ENCODE measurements at places on chromosomes 1 and 21. TPM values are rescaled to one million over a fixed set of nuclear protein-coding genes. Genes with fewer than 3 reads are reported as not detected.

- H3K4me1 ChIP-seq = peaks cover 35% of the 10 kb centered on the region
- DNase-seq = no peak
- no peaks in the 10 kb centered on the region for H3K27me3 ChIP-seq
- H3K27ac ChIP-seq = peak overlapping the region; percentile 87
These were observed 538 bp downstream of the GBP2 start for GRCh38 chr1:89125240-89125912.

GRCh38 chr1:36212782-36213181 is 11.5 kb upstream of the THRAP3 start:
- H3K36me3 ChIP-seq = no peaks in the 10 kb centered on the region
- no peak for DNase-seq
- H3K27ac ChIP-seq = no peak overlapping the region
- peaks cover 4% of the 10 kb centered on the region for H3K4me1 ChIP-seq
- H3K27me3 ChIP-seq = no peaks in the 10 kb centered on the region

- H3K27me3 ChIP-seq = no peaks in the 10 kb centered on the region
- no peak for DNase-seq
- H3K27ac ChIP-seq = no peak overlapping the region
- H3K4me3 ChIP-seq = peak overlapping the region; percentile 69
These were observed 89.9 kb upstream of the IPO9 start for GRCh38 chr1:201739080-201739479.

GRCh38 chr1:37946703-37947360 is at the start of gene INPP5B:
Gene INPP5B (minus strand): TSS chr1:37947053. CDS start chr1:37946308, 745 bp downstream.
- no peaks in the 10 kb centered on the region for H3K27me3 ChIP-seq
- DNase-seq = peak; percentile 93
- peak within 1 kb of the TSS; percentile 63 for H3K4me3 ChIP-seq
- peak within 1 kb of the TSS; percentile 83 for H3K27ac ChIP-seq
- H3K4me1 ChIP-seq = peaks cover 16% of the 10 kb centered on the region

GRCh38 chr1:212686591-212686990 is 13.0 kb downstream of the BATF3 start:
- no peaks in the 10 kb centered on the region for H3K36me3 ChIP-seq
- no peak overlapping the region for H3K27ac ChIP-seq
- no peak overlapping the region for H3K4me3 ChIP-seq
- H3K27me3 ChIP-seq = no peaks in the 10 kb centered on the region

- H3K27me3 ChIP-seq = no peaks in the 10 kb centered on the region
- H3K36me3 ChIP-seq = no peaks in the 10 kb centered on the region
- no peak overlapping the region for H3K4me3 ChIP-seq
- no peak overlapping the region for H3K27ac ChIP-seq
- DNase-seq = no peak
These were observed 250.5 kb downstream of the PDE4B start for GRCh38 chr1:66043186-66043585.

DNA sequence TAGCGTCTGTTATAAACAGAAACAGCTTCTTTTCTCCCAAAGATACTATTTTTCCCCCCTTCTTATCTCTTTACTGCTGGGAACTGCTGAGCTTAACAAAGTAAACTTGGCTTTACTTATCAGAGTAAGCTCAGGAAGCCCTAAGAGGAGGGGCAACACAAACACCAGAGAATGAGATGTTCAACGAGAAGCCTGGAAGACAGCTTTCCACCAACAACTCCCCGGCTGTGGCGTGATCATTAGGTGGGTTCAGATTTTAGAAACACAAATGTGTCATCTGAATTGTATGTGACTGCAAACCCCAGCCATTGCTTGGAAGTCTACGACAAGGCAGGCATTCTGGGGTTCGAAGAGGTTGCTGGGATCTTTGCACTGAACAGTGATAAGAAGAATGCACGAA is 181.2 kb upstream of the ESRRG start:
- H3K36me3 ChIP-seq = no peaks in the 10 kb centered on the region
- H3K27ac ChIP-seq = no peak overlapping the region
- no peaks in the 10 kb centered on the region for H3K27me3 ChIP-seq
- H3K4me3 ChIP-seq = no peak overlapping the region
- no peaks in the 10 kb centered on the region for H3K4me1 ChIP-seq

DNA sequence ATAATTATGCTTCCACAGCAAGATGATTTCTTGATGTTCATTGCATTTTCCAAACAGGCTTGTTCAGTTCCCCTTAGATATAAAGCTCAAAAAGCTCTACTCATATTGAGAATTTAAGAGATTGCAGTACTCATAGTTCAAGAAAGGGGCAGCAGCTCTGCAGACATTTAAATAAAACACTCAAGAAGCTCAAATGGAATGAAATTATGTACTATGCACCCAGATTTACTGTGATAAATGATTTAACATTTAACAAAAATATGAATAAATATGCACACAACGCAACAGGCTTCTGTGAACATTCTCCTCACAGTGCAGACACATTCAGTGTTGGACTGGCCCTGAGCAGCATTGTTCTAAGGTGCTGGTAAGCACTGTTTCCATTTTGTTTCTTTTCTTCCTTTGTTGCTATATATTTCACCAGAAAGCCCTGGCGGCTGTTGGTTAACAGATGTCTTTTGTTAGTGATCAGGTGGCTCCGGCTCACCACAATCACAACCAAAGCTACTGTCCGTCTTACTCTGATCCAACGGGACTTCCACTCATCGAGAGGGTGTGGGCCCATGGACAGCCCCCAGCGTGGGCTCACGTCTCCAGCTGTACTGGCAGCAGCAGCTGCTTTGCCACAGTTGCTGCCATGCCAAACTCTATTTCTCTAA is 1440.3 kb downstream of the NCAM2 start:
- no peaks in the 10 kb centered on the region for H3K4me1 ChIP-seq
- H3K36me3 ChIP-seq = no peaks in the 10 kb centered on the region
- H3K4me3 ChIP-seq = no peak overlapping the region
- no peak overlapping the region for H3K27ac ChIP-seq
- DNase-seq = no peak

DNA sequence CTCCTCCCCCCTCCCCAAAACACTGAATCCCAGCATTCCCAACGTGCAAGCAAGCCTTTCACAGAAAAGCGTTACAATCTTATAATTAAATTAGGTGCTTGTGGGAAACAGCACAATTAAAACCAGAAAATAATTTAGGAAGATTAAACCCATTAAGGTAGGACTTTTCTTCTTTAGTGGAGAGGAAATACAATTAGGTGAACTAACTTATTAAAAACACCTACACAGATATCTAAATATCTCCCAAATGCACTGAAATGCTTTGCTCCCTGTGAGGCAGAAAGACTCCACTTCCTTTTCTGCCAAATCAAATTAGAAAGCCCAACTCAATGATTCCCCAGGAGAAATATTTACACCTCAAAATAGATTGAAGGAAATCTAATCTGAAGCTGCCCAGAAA is 60.9 kb upstream of the ETS2 start:
- no peak overlapping the region for H3K27ac ChIP-seq
- no peaks in the 10 kb centered on the region for H3K36me3 ChIP-seq
- no peaks in the 10 kb centered on the region for H3K4me1 ChIP-seq
- no peak for DNase-seq

GRCh38 chr1:7640350-7640749 is 130.7 kb upstream of the VAMP3 start:
- no peaks in the 10 kb centered on the region for H3K27me3 ChIP-seq
- no peaks in the 10 kb centered on the region for H3K36me3 ChIP-seq
- H3K4me1 ChIP-seq = peaks cover 15% of the 10 kb centered on the region
- no peak overlapping the region for H3K4me3 ChIP-seq
- no peak for DNase-seq
- no peak overlapping the region for H3K27ac ChIP-seq

GRCh38 chr1:170307426-170307825 is 161.7 kb downstream of the NTMT2 start:
- H3K27ac ChIP-seq = no peak overlapping the region
- H3K4me3 ChIP-seq = no peak overlapping the region
- H3K4me1 ChIP-seq = peaks cover 8% of the 10 kb centered on the region
- no peaks in the 10 kb centered on the region for H3K27me3 ChIP-seq
- no peak for DNase-seq

DNA sequence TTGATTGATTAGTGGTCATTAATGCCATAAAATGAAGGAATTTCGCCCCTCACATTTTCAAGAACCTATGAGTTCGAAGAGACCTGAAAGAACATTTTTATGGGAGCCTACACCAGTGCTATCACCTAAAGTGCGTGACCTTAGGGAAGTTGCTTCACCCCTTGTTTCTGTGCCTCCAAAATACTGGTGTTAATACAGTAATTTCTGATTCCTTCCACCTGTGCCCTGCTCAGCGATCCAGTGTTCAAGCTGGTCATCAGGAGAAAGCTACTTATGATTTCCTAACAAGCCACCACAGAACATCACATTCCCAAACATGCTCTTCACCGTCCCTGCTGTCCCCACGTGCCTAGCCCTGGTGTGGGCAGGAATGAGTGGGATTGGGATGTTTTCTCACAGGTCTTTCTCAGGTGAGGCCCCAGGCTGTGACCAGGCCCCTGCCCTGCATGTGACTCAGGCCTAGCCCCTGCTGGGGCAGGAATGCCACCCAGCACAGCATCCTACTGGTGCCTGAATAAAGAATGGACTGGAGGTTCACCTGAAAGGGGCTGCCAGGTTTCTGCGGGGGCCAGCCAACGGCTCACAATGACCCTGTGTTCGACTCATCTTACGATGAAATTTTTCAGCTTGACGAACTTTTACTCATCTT is 60.3 kb downstream of the CD247 start:
- no peaks in the 10 kb centered on the region for H3K27me3 ChIP-seq
- no peak overlapping the region for H3K27ac ChIP-seq
- H3K4me3 ChIP-seq = no peak overlapping the region
- H3K4me1 ChIP-seq = peaks cover 3% of the 10 kb centered on the region
- DNase-seq = peak; percentile 34

DNA sequence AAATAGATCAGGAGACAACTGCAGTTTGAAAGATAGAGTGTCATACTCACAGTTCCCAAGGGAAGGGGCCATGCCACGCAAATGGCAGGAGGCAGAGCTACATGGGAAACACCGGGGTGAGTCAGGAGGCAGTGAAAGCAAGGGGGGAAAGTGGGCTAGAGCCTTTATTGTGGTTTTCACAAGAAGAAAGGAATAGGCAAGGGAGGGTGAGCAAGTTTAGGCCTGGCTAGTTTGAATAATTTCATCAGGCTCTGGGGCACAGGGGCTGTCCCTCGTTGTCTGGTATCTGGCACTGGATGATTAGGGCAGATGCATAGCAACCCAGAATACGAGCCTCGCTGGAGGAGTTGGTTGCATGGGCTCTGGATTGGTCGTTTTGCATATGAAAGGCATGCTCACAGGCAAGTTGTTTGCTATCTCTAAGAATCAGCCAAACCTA is 17.0 kb upstream of the ITLN2 start:
- DNase-seq = no peak
- no peaks in the 10 kb centered on the region for H3K4me1 ChIP-seq
- no peak overlapping the region for H3K4me3 ChIP-seq
- no peaks in the 10 kb centered on the region for H3K27me3 ChIP-seq

GRCh38 chr1:44831516-44831915 is 11.5 kb downstream of the PTCH2 start:
- H3K36me3 ChIP-seq = no peaks in the 10 kb centered on the region
- H3K4me3 ChIP-seq = no peak overlapping the region
- no peaks in the 10 kb centered on the region for H3K27me3 ChIP-seq
- H3K4me1 ChIP-seq = peaks cover 16% of the 10 kb centered on the region

GRCh38 chr1:243731301-243731891 is 118.6 kb downstream of the AKT3 start:
- peak overlapping the region; percentile 32 for H3K27ac ChIP-seq
- H3K27me3 ChIP-seq = no peaks in the 10 kb centered on the region
- H3K4me3 ChIP-seq = no peak overlapping the region
- no peaks in the 10 kb centered on the region for H3K36me3 ChIP-seq

DNA sequence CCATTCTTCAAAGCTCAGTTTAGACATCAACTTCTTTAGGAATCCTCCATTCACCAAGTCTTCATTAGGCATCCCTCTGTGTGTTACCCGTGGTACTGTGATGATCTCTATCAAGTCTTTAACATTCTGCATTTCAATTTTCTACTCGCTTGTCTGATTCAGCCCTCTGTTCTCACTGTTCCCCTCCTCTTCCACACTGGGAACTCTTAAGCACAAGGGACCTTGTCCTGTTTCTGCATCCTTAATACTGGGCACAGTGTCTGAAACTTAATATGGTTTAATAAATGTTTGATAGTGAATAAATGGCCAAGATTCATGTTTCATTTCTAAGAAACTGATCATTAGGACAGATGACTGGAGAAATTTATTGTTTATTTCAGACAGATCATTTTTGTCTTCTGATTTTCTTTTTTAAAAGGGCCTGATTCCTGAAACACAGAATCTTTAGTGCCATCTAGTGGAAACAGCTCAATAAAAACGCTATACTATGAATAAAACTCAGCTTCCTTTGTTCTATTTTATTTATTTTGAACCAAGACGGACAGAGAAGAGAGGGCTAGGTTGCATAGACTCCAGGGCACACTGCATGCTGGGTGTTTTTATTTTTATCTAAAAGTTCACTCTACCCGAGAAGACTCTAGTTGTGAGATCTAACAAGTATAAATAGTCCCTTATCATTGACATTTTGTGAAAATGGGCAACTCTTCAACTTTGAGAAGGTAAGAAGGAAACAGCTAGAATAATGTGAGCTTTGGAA is 7.0 kb upstream of the TRIM45 start:
- DNase-seq = no peak
- H3K27me3 ChIP-seq = no peaks in the 10 kb centered on the region
- H3K4me1 ChIP-seq = peaks cover 14% of the 10 kb centered on the region
- H3K4me3 ChIP-seq = no peak overlapping the region

GRCh38 chr1:86871001-86871400 is 42.9 kb downstream of the SELENOF start:
- H3K27ac ChIP-seq = no peak overlapping the region
- no peaks in the 10 kb centered on the region for H3K27me3 ChIP-seq
- no peak for DNase-seq

DNA sequence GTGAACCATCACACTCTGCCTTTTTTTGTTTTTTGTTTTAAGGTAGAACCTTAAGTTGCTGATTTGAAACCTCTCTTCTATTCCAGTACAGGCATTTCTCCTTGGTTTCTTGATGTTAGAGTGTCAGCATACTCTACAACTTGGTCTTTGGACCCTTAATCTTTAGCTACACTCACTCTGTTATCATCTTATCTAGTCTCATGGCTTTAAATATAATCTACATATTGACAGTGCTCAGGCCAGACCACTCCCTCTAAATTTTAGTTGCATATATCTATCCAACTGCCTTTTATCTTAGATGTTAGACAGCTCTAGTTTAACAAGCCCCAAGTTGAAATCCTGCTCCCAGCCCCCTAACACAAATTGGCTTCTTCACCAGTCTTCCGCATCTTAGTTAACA is 22.1 kb downstream of the NME7 start:
- no peaks in the 10 kb centered on the region for H3K36me3 ChIP-seq
- H3K27me3 ChIP-seq = no peaks in the 10 kb centered on the region
- no peak overlapping the region for H3K27ac ChIP-seq
- no peak overlapping the region for H3K4me3 ChIP-seq
- no peak for DNase-seq
- no peaks in the 10 kb centered on the region for H3K4me1 ChIP-seq

GRCh38 chr1:92838519-92838918 is 6.7 kb downstream of the RPL5 start:
- H3K4me1 ChIP-seq = peaks cover 28% of the 10 kb centered on the region
- DNase-seq = no peak
- no peak overlapping the region for H3K27ac ChIP-seq
- no peak overlapping the region for H3K4me3 ChIP-seq
- peaks cover 98% of the 10 kb centered on the region for H3K36me3 ChIP-seq

Gene PLEKHA6
- total RNA-seq = 7.1 TPM

Gene ATP1A1
- total RNA-seq = 628 TPM

Gene PLA2G2A
- 19.7 TPM for total RNA-seq

Gene CYP4A22
- not detected for total RNA-seq

Gene OPRD1
- total RNA-seq = not detected

Gene GSTM1
- total RNA-seq = not detected

Gene LCE6A
- total RNA-seq = not detected

Gene AIRE
- total RNA-seq = not detected

Gene CAMK1G
- 1.4 TPM for total RNA-seq

Gene ASPM
- total RNA-seq = 0.46 TPM
